Subcutaneous adipose tissue (tissue), 4 donors: ENCODE measurements at places on chromosomes 16 and 17. TPM values are rescaled to one million over a fixed set of nuclear protein-coding genes. Genes with fewer than 3 reads are reported as not detected.

MYO15B gene
- total RNA-seq = 51.5 TPM

ALDH3A1 gene
- 2.4 TPM for total RNA-seq

SLC16A5 gene
- total RNA-seq = 30.0 TPM

CDC42EP4 gene
- 200 TPM for total RNA-seq

ANKRD40CL gene
- total RNA-seq = not detected

TNP2 gene
- total RNA-seq = not detected

TBC1D26 gene
- not detected for total RNA-seq

C16orf89 gene
- total RNA-seq = 14.9 TPM

DNASE1L2 gene
- 0.34 TPM for total RNA-seq

NPIPA2 gene
- 2.6 TPM for total RNA-seq

TMEM106A gene
- 12.6 TPM for total RNA-seq

COX11 gene
- 31.8 TPM for total RNA-seq

MYH1 gene
- 0.16 TPM for total RNA-seq

KRTAP4-3 gene
- total RNA-seq = not detected

CDK12 gene
- 50.5 TPM for total RNA-seq

KRT28 gene
- not detected for total RNA-seq

CD300E gene
- total RNA-seq = 0.38 TPM

SMIM5 gene
- 1.9 TPM for total RNA-seq

SMTNL2 gene
- not detected for total RNA-seq

SLC13A2 gene
- not detected for total RNA-seq

EPOP gene
- total RNA-seq = 1.1 TPM

CHST5 gene
- not detected for total RNA-seq

ZNF688 gene
- 24.7 TPM for total RNA-seq

NPIPB13 gene
- 10.9 TPM for total RNA-seq

CCL7 gene
- total RNA-seq = 0.66 TPM

PIK3R5 gene
- total RNA-seq = 56.9 TPM

CDRT15 gene
- total RNA-seq = not detected

ZP2 gene
- not detected for total RNA-seq

HOXB13 gene
- 0.49 TPM for total RNA-seq

XAF1 gene
- total RNA-seq = 29.5 TPM

FZD2 gene
- total RNA-seq = 0.75 TPM

TNFRSF17 gene
- total RNA-seq = not detected
